ENCODE measurements at places on chromosomes 4 and X.

DNA sequence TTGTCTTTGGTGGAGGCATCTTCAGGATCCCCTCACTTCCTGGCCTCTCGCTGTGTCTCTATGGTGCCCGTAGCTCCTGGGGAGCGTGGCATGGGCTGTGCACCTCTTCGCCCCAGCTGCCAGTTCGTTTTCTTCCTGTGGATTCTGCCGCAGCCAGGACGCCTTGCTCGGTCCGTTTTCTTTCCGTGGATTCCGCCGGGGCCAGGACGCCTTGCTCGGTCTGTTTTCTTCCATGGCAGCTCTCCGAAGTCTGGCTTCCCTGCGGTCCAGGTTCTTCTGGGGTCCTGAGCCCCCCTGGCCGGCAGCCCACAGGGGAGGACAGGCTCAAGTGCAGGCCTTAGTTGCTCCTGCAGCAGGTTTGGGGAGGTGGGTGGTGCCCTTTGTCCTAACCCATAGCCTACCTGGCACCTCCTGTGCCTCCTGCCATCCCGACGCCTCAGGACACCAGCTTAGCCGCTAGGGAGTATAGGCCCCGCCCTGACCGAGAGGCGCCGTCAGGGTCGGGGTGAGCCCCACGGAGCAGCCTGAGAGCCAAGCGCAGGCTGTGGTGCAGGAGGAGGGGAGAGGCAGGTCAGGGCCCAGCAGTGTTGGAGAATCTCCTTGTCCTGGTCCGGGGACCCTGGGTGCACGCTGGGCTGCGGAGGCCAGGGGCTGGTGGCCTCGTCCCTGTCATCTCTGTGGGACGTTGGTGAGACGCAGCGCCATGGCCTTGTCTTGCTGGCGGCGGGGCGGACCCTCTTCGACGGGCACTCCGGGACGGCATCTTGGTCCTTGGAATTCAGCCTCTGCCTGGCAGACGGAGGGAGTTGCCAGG is 27.1 kb downstream of the UVSSA start:
- no peak for DNase-seq

GRCh38 chr4:175290401-175290800 is 372.2 kb downstream of the ADAM29 start:
- DNase-seq = no peak

- no peak for DNase-seq
These were observed 28.3 kb downstream of the TXLNG start for GRCh38 chrX:16814597-16814996.

- no peak for DNase-seq
These were observed 37.7 kb downstream of the BCLAF3 start for GRCh38 chrX:19953145-19953544.

DNA sequence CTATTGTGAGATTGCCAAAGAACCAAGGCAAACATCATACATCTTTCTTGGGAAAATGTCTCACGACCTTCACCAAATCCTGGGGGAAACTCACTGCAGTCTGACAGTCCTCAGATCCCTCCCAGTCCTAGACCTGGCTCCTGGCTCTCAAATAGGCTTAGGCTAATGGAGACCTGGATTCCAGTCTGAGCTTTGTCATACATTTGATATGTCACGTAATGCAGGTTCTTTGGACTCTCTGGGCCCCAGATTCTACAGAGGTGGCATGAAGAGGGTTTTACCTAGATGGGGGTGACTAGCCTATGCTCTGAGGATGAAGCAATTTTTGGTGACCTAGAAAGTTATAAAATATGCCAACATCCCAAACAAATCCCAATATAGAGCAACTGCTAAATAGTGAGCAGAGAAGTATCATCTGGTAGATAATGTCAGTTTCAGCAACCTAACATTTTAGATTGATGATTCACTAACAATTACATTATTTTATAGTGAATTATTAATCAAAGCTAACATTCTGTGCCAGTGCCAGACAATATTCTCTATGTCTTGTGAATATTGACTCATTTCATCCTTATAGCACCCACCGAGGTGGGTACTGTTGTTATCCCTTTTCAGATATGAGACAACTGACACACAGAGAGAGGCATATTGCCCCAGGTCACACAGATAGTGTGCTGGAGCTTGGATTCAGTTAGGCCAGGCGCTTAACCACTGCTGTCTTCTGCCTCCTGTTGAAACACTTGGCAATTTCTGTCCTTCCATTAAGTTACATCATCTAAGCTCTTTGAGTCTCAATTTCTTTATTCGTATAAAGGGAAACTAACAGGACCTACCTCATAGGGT is 195.4 kb upstream of the MAMLD1 start:
- DNase-seq = no peak
